ENCODE measurements at places on chromosomes 7 and 10. TPM values are rescaled to one million over a fixed set of nuclear protein-coding genes. Genes with fewer than 3 reads are reported as not detected.

- DNase-seq = no peak
These were observed 17.9 kb upstream of the MYL7 start for GRCh38 chr7:44158873-44159631.

- DNase-seq = no peak
These were observed 12.1 kb upstream of the SHH start for GRCh38 chr7:155824227-155824886.

DNA sequence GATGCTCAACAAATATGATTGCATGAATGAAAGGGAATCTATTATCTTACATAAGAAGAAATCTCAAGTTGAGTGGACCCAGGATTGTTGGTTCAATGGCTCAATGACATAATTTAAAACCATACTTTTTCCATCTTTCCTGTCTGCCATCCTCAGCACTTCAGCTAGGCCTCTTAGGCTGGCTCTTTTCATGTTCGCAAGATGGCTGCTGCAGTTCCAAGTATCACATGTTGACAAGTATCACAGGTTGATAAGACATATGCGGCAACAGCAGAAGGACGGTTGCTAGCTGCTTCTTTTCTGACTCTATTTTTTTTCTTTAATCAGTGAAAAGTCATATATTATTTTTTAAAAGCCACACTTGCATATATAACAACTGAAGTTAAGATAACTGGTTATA is 79.0 kb upstream of the CDK6 start:
- no peak for DNase-seq

Gene GHITM
- total RNA-seq = 383 TPM

Gene NODAL
- not detected for total RNA-seq

Gene SPDYE6
- total RNA-seq = not detected
